ENCODE measurements at places on chromosomes 16 and 17.

DNA sequence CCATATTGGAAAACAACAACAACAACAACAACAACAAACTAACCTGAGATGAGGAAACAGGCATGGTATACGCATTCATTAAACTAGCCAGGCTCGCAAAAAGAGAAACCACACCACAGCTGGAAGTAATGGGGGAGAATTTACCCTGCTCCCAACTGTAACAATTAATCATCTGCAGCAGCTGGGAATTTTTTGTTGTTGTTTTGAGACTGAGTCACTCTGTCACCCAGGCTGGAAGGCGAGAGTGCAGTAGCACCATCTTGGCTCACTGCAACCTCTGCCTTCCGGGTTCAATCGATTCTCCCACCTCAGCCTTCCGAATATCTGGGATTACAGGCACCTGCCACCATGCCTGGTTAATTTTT, 16.3 kb downstream of the PRPSAP1 start:
- DNase-seq = no peak

- peak; percentile 16 for DNase-seq
These were observed 68.9 kb upstream of the HNF1B start for GRCh38 chr17:37813751-37814150.

DNA sequence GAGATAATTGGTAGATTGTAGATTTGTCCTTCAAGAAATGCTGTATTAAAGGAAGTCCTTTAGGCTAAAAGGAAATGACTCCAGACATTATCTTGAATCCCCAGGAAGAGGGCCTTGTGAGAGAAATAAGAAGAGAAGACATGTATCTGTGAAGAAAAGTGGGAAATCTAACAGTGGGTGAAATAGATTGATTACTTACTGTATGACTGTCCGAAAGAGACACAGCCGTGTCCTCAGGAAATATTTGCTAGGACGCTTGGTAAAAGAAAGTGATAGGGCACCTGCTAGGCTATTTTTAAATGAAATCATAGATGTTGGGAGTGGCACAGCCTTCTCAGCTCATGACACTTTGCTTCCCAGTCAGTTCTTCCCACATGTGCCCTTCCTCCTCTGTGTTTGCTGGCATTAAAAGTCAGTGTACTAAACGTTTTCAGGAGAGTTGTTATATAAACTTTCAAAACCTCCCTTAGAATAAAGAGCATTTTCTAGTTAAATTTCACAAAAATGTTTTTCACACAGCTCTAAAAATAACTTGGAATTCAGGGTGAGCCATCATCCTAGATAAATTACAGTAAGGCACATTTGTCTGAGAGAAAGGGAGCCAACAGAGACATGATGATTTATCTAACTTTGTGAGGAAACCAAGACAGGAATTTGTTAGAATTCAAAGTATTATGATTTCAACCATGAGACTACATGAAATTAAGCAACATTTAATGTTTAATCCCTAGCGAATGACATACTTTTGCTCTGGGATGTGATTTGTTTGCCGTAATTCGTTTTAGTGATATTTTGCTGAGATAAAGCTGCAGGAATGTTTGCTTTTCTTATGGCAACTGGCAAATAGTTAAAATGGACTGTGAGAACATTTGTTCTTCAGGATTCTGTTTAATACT, 35.0 kb downstream of the DHRS7B start:
- no peak for DNase-seq

DNA sequence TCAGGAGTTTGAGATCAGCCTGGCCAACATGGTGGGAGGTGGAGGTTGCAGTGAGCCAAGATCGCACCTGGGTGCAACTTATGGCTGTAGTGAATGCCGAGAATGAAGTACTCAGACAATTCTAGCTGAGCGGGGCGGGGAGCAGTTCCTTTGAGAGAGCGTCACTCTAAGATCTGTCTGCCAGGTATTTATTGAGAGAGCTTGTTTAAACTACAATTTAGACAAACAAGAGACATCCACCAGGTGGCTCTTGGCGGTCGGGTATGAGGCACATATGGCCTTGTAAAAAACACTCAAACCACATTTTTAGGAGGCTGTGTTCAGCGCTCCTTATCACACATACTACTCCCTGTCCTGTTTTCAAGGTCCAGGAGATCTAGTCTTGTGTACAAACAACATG, 40.6 kb upstream of the CDH1 start:
- DNase-seq = no peak

GRCh38 chr17:3546521-3546920, 11.1 kb downstream of the TRPV3 start:
- DNase-seq = no peak

DNA sequence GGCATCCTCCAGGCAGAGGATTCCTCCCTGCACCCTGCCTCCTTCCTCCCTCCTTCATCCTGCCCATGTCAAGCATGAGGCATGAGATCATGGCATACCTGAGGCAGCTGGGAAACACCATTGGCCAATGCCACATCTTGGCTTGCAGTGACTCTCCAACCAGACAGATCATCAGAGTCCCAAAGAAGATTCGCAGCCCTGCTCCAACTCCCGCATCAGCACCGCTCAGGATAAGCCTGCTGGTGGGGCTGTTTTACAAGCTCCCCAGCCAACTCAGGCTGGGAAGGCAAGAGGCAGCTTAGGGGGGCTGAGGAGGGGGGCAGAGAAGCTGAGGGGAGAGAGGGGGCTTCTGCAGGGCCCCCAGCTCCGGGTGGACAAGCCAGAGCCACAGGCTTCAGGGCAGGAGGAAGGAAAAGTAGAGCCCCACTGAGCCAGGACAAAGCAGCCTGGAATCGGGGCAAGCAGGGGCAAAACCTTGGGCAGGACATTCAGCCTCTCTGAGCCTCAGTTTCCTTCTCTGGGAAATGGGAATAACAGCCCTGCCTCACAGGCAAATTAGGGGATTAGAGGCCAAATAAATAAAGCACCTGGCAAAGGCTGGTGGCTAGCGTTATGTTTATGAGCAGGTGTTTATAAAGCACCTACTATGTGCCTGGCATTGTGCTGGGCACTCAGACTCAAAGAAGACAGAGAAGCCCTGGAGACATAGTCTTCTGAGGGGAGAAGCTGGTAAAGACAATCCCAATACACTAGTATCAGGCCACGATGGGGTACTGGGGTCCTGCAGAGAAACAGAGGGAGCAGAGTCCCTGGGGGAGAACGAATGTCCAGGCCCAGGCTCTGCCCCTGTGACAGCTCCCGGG, 88.1 kb downstream of the GOSR1 start:
- no peak for DNase-seq

DNA sequence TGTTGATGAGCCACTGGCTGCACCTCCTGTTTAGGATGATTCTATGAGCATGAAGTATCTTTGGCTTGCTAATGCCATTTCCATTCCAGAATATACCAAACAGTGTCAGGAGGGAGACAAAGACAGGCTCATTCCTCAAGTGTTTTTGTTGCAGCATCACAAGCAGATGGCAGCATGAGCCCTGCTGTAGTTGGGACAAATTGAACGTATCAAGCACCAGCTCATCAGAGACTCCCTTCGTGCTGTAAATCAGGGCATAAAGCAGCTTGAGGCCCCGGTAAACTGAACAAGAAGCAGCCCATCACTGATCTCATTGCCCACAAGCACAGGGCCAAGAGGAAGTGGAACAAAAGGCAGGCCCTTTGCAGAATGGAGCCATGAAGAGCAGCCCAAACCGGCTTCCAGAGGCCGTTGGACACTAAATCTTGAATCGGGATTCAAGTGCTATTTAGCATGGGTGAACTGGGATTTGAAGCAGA, 45.9 kb upstream of the HS3ST3A1 start:
- DNase-seq = no peak

- peak; percentile 37 for DNase-seq
These were observed 29.6 kb upstream of the PHOSPHO1 start for GRCh38 chr17:49260011-49260816.

DNA sequence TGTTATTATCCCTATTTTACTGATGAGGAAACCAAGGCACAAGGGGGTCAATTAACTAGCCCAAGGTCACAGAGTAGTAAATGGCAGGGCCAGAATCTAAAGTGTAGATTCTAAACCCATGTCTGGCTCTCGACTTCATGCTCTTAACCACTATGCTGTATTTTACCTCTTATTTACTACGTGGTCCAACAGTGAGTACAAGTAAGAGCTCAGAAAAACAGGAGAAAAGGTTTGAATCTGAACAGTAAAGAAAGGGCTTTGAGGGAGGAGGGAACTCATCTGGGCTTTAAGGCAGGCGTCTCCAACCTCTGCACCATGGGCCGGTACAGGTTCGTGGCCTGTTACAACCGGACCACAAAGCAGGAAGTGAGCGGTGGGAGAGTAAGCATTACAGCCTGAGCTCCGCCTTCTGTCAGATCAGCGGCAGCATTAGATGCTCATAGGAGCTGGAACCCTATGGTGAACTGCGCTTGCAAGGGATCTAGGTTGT, 62.9 kb downstream of the SMURF2 start:
- DNase-seq = no peak

GRCh38 chr16:48156790-48157209, 1.0 kb upstream of the ABCC12 start:
- peak; percentile 54 for DNase-seq

- no peak for DNase-seq
These were observed 8.5 kb upstream of the HOXB9 start for GRCh38 chr17:48634493-48635208.

GRCh38 chr17:17561408-17562145, 29.9 kb downstream of the PEMT start:
- no peak for DNase-seq

GRCh38 chr16:72895951-72896350, 152.0 kb downstream of the ZFHX3 start:
- no peak for DNase-seq

DNA sequence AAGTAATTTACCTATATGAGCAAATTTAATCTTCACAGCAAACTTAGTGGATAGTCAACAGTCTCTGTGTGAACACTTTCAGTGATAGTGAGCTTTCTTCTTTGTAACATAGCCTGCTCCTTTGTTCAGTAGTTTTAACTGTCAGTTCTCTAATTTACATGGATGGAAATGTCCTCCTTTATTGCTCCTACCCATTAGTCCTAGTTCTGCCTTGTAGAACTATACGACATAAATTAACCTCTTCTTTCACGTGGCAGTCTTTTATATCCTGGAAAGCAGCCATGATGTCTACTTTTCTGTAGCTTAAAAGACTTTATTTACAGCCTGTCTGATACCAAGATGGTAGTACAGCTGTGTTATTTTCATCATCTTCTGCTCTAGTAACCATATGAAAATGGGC, 143.6 kb downstream of the TANC2 start:
- DNase-seq = no peak

GRCh38 chr17:30808785-30809286, 15.7 kb downstream of the CRLF3 start:
- no peak for DNase-seq

DNA sequence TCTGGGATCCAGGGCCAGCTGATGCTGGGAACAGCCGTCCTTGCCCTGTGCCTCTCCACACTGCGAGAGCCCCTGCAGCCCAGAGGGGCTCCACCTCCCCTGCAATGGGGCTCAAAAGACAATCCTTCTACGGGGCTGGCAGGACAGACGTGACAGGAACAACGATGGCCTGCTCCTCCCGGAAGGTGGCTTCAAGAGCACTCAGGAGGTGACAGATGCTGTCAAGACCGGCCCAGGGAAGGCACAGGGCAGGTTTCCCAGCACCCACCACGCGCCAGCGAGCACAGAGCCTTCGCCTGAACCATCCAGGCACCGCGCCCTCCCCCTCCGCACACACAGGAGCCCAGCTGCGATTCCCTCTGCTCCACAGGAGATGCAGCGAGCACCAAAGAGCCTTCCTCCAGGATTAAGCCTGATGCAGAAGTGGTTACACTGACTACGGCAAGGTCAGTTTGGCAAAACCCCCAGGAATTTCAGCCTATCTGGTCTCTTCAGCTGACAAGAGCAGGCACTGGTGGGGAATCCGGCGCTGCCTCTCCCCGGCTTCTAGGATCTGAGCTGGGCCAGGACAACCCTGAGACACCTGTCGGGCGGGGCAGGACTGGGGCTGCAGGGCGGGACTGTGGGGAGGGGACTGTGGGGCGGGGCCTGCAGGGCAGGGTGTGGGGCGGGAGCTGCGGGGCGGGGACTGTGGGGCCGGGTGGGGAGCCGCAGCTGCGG, 103.4 kb downstream of the ZNF778 start:
- no peak for DNase-seq

DNA sequence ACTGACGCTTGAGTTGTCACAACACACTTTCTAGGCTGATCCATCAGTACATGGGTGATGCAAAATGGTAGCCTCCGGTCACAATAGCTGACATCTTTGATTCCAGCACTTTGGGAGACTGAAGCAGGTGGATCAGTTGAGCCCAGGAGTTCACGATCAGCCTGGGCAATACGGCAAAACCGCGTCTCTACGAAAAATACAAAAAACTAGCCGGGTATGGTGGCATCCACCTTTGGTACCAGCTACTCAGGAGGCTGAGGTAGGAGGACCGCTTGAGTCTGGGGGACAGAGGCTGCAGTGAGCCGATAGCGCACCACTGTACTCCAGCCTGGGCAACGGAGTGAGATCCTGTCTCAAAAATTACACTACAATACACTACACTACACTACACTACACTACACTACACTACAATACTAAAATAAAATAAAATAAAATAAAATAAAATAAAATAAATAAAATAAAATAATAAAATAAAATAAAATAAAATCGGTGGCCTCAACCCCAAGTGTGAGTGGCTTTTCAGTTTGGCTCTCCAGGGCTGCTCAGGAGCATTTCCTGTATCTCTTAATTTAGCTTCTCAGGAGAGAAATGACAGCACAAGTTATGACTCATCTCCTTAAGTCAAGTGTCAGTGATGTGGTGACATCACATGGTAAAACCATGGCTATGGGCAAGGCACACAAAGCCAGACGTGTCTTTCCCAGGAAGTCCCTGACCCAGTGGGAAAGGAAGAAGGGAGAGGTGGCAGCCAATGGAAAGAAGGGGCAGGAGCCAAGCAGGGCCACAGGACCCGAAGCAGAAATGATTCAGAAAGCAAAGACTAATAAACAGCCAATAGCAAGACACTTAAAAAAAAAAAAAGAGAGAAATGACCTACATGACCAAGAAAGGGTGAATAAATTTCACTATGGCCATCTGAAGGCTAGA, 75.3 kb upstream of the TBC1D3K start:
- DNase-seq = peak; percentile 28

DNA sequence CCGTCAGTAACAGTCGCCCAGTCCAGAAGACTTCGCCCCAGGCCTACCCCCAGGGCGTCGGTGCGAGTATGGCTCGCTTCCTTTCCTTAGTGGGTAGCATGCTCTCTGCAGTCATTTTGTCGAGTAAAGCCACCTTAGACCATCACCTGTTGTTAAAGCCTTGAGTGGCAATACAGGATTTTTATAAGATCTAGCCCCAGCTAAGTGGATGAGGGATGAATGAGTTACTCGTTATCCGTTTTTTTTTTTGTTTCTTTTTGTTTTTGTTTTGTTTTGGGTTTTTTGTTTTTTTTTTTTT, 322 bp upstream of the KLHL11 start:
- DNase-seq = no peak

GRCh38 chr17:63221939-63222338, 224.2 kb downstream of the CYB561 start:
- no peak for DNase-seq

GRCh38 chr17:2690165-2691068, 21.1 kb downstream of the CLUH start:
- DNase-seq = no peak

DNA sequence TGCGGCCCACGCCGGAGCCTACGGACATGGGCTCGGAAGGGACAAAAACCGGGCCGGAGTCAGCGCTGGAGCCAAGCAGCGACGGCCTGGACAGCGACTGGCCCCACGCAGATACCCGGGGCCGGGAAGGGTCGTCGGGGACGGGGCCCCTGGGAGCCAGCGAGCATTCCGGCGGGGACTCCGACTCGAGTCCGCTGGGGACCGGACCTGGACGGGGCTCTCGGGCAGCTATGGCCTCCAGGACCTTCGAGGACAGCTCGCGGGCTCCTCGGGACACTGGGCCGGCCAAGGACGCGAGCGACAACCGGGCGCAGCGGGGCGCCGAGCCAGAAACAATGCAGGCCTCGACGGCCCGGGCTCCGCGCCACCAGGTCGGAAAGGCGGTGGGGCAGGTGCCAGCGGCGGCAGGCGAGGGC, 1.0 kb downstream of the MYO15B start:
- DNase-seq = no peak
